NCI-H1417 (cell line): ENCODE measurements at places on chromosomes 13 and 19.

DNA sequence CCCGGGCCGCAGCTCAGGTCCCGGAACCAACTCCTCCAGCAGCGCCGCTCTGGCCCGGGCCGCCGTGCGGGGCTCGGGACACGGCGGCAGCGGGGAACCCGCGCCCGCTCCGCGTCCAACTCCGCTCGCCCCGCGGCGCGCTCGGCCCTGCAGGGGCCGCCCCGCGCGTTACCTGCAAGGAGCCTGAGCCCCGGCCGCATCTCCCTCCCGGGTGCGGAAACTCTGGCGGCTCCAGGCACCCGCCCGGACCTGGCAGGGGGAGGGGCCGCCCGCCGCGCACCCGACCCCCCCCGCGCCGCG, at the start of gene TMTC4:
Gene TMTC4, minus strand, starts transcription at position 224 of the 300 bp plus-strand sequence. CDS start 4,433 bp downstream, outside the sequence.
- DNase-seq, result no peak

- peak; percentile 98 for DNase-seq
Measured at GRCh38 chr13:79393564-79394249, 12.3 kb downstream of the RBM26 start.

DNA sequence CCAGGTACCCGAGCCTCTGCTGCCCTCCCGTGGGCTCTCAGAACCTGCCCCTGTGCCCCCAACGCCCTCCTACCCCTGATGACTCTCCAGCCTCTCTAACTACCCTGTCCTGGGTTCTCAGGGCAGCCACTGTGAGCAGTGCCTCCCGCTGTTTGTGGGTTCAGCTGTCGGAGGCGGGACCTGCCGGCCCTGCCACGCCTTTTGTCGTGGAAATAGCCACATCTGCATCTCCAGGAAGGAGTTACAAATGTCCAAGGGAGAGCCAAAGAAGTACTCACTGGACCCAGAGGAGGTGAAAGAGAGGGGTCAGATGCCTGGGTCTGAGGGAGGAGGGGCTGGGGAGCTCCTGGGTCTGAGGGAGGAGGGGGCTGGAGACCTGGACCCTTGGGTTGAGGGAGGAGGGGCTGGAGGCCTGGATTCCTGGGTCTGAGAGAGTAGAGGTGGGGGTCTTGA, 20.0 kb downstream of the CNFN start:
- peak; percentile 10 for DNase-seq

- DNase-seq, result peak; percentile 77
Measured at GRCh38 chr19:51660975-51661600, 14.5 kb upstream of the SIGLEC14 start.

GRCh38 chr13:41954226-41954625, 6.7 kb downstream of the VWA8 start:
- no peak for DNase-seq

DNA sequence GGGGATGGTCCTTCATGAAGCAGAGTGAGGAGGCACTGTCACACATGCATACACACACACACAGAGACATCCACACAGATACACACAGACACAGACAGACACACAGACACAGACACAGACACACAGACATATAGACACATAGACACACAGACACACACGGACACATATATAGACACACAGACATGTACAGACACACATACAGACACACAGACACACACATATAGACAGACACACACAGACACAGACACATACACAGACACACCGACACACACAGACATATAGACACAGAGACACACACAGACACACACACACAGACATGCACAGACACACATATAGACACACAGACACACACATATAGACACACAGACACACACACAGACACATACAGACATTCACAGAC, 173.9 kb downstream of the URI1 start:
- no peak for DNase-seq

DNA sequence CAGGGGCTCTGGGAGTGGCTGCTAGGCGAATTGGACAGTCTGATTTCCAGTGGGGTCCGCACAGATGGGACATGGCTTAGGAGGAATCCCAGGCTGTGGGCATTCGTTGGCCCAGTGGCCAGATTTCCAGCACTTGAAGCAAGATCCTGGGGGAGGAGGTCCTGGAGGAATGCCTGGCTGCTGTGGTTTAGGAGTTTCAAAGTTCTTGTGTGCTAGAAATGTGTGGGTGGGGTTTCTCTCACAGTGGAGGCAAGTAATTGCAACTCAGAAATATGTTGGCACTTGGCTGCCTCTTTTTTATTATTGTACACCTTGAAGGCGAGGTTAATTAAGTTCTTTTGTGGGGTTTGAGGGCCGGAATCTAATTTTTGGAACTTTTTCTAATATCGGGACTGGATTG, 17.1 kb downstream of the IGFL3 start:
- no peak for DNase-seq

GRCh38 chr13:106184790-106185189, 350.7 kb downstream of the EFNB2 start:
- DNase-seq, result no peak

DNA sequence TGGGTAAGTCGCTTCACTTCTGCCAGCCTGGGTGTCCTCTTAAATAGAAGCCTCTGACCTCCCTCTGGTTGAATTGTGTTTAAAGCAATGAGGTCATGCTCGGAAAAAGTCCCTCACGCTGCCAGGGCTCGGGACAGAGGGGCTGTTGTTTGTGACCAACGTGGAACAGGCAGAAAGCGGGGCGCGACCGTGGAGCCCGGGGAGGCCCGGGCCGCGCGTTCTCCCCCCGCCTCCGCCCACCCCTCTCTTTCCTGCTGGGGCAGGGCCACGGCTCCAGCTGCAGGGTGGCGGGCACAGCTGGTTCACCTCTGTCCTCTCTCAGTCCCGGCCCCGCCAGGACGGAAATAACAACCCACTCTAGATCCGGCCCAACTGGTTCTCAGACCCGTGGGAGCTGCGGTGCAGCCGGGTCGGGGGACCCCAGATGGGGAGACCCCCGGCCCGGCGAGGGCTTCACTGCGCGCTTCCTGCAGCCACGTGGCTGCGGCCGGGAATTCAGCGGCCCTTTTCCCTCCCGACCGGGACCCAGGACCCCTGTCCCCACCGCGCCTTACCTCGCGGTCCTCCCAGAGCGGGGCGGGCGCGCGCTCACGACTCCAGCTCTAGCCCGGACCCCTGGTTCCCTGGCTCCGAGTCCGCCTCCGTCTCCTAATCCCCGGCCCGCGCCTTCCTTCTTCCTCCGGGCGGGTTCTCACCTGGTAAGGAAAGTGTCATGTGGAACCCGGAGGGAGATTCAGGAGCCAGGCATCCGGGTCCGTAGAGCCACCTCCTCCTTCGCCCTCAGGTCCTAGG, 1.9 kb downstream of the CDC42EP5 start:
- no peak for DNase-seq

GRCh38 chr13:32042551-32042950, 11.0 kb downstream of the FRY start:
- DNase-seq, result no peak

DNA sequence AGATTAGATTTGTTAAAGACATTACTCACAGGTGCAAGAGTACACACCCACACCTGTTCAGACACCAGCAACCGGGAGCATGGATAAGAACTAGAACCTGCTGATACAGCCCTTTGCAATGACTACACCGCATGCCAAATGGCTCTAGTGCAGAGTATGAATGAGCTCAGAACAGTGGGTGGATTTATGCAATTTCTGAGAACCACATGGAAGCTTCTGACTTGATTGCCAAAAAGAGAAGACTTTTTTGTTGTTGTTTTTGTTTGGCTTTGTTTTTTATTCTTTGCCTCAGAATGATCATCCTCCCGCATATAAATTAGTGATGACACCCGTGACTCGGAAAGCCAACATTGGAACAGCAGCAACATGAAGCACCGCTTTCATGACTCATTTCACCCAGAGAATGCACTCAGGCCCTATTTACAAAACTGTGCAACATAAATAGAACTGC, 77.4 kb upstream of the LRCH1 start:
- no peak for DNase-seq

- DNase-seq, result peak; percentile 55
Measured at GRCh38 chr19:47379381-47379938, 30.3 kb downstream of the DHX34 start.

- DNase-seq, result no peak
Measured at GRCh38 chr19:50516456-50516855, 2.7 kb upstream of the ASPDH start.

DNA sequence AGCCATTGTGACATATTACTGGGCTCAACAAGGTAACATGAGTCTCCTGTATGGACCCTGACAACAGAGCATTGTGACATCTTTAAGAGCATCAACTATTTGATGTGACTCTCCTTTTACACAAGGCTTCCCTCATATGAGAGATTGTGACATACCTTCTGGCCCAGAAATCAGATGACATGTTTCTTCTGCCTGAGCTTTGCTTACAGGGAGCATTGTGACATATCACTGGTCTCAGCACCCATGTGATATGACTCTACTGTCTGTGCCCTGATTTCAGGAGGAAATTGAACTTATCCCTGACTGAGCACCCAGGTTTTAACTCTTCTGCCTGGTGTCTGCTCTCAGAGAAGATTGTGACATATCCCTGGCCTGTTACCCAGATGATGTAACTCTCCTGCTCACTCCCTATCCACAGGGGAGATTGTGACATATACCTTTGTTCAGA, 15.9 kb upstream of the ZNF681 start:
- DNase-seq, result no peak

DNA sequence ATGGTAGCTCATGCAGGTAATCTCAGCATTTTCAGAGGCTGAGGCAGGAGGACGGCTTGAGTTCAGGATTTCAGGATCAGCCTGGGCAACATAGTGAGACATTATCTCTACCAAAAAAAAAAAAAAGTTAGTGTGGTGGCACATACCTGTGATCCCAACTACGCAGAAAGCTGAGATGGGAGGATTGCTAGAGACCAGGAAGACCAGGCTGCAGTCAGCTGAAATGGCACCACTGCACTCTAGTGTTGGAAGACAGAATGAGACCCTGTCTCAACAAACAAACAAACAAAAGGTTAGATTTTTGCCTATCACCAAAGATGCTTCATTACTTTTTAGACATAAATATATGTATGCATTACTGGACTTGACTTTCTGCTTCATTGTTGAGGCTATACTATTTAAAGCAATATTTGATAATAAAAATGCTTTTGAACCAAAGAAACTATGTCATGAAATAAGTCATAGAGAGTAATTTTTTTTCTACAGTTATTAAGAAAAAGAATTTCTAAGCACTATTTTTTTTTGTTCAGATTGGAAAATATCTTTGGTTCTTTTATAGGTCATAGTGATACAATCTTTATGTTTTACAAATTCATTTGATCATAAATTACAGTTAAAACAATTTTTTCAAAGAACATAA, 1180.1 kb upstream of the ATXN8OS start:
- DNase-seq, result peak; percentile 51

DNA sequence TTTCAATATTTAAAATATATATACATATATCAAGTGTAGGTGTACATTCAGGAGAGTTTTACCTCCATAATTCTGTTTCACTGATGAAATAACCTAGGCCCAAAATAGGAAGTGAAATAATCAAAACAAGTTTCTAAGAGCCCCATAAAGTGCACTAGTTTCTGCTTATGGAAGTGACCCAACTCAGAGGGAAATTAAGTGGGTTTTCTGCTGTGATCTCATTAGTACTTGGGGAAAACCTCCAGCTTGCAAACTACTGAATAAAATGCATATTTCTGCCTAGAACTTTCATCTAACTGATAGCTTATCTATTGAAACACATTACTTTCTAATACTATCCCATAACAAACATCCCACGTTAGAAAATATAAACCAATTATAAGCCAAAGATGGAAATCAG, 45.4 kb upstream of the MIR17HG start:
- no peak for DNase-seq

DNA sequence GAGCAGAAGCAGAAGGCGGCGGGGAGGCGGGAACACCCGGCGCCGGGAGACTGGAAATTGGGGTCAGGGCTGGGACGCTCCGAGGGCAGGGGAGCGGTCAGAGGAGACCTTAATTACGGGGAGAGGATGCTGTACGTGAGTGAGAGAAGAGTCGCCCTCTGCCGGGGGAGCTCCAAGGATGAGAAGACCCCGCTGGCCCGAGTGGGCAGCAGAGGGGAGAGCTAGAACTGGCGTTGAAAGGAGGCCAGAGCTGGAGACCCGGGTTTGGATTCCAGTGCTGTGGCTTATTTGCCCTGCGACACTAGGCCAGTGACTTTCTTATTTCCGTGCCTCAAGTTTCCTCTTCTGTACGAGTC, 536 bp downstream of the FAM32A start:
- DNase-seq, result peak; percentile 78

GRCh38 chr13:31200637-31200971, 829 bp downstream of the B3GLCT start:
- peak; percentile 14 for DNase-seq

DNA sequence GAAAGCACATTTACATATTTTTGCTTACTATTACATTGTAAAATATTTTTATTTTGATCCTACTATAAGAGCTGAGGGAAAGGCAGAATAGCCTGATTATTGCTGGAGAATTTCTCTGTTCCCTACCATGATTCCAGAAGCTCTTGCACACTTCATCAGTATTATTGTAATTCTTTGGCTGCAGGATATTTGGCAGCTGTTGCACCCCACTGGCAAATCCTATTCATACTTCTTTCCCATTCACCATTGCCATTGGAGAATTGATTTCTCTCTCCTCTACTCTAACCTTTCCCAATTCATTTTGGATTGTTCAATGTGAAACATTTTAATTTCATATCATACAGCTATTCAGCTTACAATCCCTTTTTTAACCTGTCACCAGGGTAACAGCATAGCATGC, 238.0 kb downstream of the GGACT start:
- DNase-seq, result peak; percentile 22

DNA sequence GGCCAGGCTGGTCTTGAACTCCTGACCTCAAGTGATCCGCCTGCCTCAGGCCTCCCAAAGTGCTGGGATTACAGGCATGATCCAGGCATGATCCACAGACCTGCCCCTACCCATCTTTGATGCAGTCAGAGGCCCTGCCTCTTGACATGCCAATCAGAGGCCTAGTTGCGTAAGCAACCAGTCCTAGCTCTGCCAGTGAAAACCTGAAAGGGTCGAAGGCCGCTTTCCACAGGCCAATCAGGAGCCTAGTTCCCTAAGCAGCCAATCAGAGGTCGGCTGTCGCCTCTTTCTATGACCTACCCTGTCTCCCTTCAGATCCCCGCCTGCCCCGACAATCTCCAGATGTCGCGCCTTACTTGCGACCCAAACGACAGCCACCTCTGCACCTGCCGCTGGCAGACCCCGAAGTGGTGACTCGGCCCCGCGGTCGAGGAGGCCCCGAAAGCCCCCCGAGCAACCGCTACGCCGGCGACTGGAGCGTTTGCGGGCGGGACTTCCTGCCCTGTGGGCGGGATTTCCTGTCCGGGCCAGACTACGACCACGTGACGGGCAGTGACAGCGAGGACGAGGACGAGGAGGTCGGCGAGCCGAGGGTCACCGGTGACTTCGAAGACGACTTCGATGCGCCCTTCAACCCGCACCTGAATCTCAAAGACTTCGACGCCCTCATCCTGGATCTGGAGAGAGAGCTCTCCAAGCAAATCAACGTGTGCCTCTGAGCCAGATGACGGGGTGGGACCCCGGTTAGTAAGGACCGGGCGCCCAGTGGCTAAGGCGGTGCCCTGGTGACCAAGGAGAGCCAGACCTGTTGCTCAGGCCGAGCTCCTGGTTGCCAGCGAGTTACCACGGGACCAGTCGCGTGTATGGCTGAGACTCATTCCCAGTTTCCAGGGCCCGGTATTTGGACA, 6.3 kb downstream of the SYDE1 start:
- no peak for DNase-seq
